ENCODE measurements at places on chromosomes 3 and 15.

GRCh38 chr3:194874206-194874605 is 188.5 kb downstream of the FAM43A start:
- peak; percentile 4 for DNase-seq

- no peak for DNase-seq
Observed at GRCh38 chr3:32453346-32453745, 49.3 kb downstream of the CMTM6 start.

DNA sequence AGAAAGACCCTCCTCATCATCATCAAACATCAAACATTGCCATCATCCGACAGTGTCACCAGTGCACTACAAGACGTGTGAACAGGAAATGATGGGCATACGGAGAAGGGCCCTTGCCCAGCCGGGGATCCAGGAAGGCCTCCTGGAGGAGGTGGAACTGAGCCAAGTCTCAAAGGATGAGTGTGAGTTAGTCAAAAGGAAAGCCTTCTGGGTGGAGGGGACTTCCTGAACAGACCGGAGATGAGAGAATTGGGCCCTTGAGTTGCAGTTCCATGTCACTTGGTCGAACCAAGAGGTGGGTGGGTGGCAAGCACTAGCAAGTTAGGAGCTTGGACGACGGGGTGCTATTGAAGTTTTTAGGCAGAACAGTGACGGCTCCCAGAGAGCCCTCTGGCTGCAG is 8.5 kb downstream of the SEMA4B start:
- DNase-seq = no peak

- no peak for DNase-seq
Observed at GRCh38 chr3:49644684-49645083, 29.5 kb upstream of the APEH start.

DNA sequence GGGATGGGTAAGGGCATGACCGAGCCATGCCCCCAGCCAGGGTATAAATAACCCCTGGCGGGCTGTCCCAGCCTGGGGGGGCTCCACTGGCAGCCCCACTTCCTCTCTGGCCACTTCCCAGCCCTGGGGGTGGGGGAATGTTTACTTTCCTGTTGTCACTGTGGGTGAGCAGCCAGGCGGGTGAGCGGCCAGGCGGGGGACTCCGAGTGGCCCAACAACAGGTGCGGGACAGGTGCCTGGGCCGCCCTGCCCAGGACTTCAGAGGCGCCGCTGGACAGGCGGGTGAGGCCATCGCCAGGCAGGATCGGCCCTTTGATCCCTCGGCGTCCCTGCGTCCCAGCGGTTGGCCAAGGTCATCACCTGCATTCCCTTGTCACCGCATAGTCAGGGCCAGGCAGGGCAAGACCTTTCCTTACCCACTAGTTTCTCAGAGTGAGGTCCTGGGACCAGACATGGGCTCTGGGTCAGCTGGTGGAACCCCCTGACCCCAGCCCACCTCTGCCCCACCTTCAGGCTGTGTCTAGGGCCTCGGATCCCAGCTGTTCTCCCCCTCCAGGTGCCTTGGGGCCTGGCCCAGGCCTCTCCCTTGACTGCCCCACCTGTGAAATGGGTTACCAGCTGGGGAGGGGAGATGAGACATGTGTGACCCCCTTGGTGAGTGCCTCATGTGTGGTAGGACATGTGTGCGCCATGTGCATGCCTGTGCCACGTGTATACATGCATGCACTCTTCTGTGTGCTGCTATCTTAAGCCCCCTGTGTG is 16.6 kb downstream of the SEMA3F start:
- DNase-seq = no peak

- DNase-seq = peak; percentile 68
Observed at GRCh38 chr3:129119365-129120100, 2.1 kb downstream of the RAB43 start.

GRCh38 chr3:56119575-56120349 is 348.5 kb downstream of the ERC2 start:
- DNase-seq = no peak

- DNase-seq = no peak
Observed at GRCh38 chr3:126927401-126927750, 55.5 kb upstream of the PLXNA1 start.

DNA sequence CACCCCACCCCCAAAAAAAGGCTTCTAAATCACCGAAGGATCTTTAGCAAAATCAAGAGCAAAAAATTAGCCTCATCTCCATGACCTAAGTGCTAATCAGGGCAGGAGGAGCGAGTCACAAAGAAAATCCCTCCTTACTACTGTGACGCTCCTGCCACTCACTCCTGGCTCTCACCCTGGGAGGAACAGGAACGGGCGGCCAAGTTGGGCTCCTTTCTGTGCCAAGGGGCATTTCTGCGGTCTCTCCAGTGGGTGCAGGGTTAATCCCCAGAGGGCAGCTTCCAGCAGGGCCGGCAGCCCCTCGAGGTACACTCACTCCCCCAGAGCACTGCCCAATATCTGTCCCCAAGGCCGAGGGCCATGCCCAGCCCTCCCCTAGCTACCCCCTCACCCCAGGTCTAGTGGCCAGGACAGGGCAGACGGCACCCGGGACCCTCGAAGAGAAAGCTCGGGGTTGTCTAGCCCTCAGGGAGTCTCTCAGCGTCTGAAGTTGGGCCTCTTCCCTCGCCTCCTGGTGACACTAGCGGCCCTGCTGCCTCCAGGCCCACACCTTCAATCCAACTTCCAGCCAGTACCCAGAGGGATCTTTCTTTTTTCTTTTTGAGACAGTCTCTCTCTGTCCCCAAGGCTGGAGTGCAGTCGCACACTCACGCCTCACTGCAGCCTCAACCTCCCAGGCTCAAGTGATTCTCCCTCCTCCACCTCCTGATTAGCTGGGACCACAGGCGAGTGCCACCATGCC is 706 bp downstream of the CAV3 start:
- no peak for DNase-seq

DNA sequence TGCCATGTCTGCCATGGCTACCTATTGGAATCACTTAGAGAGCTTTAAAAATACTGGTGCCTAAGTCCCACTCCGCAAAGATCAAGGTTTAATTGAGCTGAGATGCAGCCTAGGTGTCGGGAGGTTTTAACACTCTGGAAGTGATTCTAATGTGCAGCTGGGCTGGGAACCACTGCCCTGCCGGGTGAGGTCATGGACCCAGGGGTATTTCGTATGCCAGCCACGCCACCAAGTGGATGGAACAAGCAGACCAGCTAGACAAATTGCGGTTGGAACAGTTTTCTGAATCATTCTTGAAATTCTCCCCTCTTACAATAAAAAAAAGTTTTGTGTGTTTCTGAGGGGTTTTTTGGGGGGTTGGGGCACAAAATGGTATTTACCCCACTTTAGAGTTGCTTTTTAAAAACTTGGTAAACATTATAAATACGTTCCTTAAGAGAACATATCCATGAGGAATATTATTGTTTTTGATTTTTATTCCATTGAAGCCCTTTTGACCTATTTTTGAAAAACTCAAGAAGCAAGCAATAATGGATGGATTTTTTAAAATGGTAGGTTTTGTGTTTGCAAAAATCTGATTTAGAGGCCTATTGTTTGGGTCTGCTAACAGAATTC is 66.2 kb upstream of the CSTA start:
- peak; percentile 48 for DNase-seq

DNA sequence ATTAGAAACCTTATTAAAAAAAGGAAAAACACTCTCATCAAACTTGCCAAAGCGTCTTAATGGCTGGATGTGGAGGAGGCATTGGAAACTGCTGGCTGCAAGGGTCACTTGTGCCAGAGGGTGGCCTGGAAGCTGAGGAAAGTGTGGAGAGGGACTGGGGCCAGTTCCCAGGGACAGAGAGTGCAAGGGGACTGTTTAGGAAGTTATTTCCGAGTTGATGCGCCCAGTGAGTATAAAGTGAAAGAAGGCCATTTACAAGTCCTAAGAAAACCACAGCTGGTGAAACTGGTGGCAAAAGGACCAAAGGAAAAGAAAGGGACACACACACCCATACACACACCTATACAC is 7.2 kb upstream of the KCTD6 start:
- DNase-seq = no peak

DNA sequence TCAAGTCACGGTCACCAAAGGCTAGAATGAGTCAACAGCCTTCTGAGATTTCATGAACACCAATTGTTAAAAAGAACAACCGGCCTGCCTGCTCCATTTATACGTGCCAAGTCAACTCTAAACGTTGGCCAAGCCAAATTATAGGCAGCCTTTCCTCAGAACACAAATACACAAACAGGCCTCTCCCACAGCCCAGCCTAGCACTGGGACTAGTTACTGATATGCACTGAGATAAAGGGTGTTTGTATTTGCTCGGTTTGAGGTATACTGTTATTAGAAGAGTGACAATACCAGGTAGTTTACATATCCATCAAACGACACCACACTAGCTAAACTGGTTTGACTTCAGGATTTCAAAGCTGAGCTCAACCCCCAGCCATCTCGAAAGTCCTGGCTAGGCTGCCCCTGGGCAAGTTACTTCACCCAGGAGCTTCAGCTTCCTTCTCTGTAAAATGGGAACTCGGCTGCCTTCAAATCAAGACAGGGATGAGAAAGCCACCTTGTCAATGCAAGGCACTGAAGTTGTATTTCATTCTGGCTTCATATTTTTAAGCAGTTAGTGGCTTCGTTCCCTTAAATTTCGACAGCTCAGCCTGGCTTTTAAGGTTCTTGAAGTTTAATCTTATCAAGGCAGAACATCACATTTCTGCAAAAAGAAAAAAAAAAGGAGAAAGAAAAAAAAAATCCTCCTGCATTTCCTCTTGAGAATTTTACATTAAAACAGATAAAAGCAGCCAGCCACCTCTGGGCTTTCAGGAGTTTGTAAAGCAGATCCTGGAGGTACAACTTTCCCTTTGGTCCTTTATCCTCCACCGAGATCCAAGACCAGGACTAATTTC is 4.0 kb downstream of the TLE3 start:
- DNase-seq = no peak

GRCh38 chr15:39582977-39583595 is 2.2 kb downstream of the THBS1 start:
- no peak for DNase-seq

DNA sequence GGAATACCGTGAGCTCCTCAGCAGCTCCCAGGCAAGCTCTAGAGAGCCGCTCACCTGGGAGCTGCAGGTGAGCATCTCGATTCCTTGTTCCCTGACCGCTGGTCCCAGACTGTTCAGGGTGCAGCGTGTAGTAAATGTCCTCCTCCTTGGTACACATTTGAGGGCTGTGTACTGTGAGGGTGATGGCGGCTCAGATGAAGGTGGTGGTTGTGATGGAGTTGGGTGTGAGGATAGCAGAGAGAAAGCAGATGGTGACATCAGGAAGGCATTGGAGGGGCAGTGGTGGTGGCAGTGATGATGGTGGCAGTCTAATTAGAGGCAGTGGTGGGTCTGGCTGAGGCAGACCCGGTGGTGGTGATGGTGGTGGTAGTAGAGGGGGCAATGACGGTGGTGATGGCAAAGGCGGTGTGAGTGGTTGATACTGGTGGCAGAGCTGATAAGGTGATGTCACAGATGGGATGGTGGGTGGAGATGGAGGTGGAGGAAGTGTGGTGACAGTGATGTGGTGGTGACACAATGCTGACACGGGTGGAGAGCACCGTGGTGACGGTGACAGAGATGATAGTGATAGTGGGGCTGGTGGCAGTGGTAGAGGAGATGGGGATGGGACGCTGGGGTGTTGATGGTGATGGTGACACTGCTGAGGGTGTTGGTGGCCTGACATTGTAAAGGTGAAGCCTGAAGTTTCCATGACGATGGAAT is at the start of gene DNAJB8:
Gene DNAJB8, minus strand, starts transcription at position 51 of the 702 bp plus-strand sequence. CDS start 3,645 bp downstream, outside the sequence.
- no peak for DNase-seq

- DNase-seq = no peak
Observed at GRCh38 chr3:27669591-27669990, 52.5 kb downstream of the EOMES start.

- peak; percentile 68 for DNase-seq
Observed at GRCh38 chr15:51737522-51738305, at the start of gene LYSMD2. Gene LYSMD2, minus strand, starts transcription at chr15:51737655. Its CDS starts 33 bp downstream, at chr15:51737622.

DNA sequence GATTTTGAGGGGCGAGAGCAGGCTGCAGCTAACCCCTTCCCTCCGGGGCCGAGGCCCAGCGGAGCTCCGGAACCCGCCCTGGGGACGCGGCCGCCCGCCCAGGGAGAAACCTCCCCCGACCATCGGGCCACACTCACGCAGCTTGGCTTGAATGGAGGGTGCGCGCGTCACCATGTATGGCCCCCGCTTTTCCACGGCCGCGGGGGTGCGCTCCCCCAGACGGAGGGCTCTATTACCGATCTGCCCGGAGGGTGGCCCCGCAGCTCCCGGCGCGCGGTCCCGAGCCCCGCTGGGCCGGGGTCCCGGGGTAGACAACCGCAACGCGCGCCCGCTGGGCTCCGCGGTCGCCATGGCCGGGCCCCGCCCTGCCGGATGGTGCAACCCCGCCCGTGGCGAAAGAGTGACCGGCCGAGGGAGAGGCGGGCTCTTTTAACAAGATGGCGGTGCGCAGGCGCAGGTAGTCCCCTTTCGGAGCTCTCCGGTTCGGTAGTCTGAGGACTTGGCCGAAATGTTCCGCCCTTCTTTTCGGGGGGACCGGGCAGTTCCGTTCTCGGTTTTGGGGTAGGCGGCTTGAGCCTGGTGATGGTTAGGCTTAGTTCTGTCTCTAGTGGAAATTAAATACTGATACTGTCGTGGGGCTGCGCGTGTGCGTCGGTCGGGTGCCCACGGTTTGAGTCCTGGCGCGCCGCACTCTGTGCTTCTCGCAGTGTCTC is at the start of gene FAM219B:
Gene FAM219B, minus strand, starts transcription at position 402 of the 713 bp plus-strand sequence. Its CDS starts 51 bp downstream, at position 351.
- peak; percentile 89 for DNase-seq

DNA sequence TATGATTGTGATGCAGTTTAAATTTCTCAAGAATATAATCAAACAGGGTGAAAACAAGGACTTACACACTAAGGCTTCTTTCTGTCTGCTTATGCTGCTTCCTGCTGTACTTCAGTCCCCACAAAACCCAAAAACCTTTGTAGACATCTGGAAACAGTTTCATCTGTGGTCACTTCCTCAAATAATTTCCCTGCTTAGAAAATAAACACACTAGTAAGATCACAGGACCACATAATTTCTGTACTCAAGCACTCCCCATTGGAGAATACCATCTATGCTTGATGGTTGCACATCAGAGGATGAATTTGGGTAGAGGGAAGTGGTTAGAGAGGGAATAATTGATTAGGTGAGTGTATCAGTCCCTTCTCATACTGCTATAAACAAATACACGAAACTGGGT is 266.2 kb downstream of the LSAMP start:
- DNase-seq = no peak

DNA sequence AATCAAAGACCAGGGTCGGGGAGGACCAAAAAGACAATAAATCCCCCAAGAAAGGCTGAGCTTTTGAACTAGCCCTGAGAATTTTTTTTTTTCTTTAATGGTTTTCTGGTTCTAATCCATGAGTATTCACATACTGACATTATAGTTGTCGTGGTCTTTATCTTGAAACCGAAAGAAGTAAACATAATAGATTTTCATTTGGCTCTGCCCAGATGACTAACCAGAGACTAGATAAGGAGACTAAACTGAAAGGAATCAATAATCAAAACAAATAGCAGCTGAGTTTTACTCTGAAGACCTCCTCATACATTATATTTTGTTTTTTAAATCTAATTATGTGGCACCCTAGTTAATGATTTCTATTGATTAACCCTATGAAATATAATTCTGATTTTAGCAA is 381.4 kb downstream of the CNTN3 start:
- no peak for DNase-seq

GRCh38 chr3:111338059-111338698 is 203.8 kb upstream of the CD96 start:
- peak; percentile 57 for DNase-seq
